Upper lobe of left lung (tissue), 6 donors: ENCODE measurements at places on chromosomes 6 and 20. TPM values are rescaled to one million over a fixed set of nuclear protein-coding genes. Genes with fewer than 3 reads are reported as not detected.

Gene RALGAPB
- 76.5 TPM for total RNA-seq

Gene BTN1A1
- total RNA-seq: not detected

Gene ZKSCAN3
- total RNA-seq: 5.4 TPM

Gene GGT7
- total RNA-seq: 12.9 TPM

Gene MROH8
- total RNA-seq: 2.1 TPM

Gene PLN
- 3.8 TPM for total RNA-seq

Gene IMPG1
- total RNA-seq: not detected

Gene TUBB2B
- 3.1 TPM for total RNA-seq

Gene TRIM31
- not detected for total RNA-seq

Gene PNPLA1
- total RNA-seq: 0.61 TPM

Gene PLG
- 0.89 TPM for total RNA-seq

Gene MEP1A
- total RNA-seq: not detected

Gene MYCT1
- 6.2 TPM for total RNA-seq

Gene SLC35F1
- 0.15 TPM for total RNA-seq

Gene TRIM15
- total RNA-seq: not detected

Gene BMP2
- total RNA-seq: 30.6 TPM

Gene IL20RA
- 8.4 TPM for total RNA-seq

DNA sequence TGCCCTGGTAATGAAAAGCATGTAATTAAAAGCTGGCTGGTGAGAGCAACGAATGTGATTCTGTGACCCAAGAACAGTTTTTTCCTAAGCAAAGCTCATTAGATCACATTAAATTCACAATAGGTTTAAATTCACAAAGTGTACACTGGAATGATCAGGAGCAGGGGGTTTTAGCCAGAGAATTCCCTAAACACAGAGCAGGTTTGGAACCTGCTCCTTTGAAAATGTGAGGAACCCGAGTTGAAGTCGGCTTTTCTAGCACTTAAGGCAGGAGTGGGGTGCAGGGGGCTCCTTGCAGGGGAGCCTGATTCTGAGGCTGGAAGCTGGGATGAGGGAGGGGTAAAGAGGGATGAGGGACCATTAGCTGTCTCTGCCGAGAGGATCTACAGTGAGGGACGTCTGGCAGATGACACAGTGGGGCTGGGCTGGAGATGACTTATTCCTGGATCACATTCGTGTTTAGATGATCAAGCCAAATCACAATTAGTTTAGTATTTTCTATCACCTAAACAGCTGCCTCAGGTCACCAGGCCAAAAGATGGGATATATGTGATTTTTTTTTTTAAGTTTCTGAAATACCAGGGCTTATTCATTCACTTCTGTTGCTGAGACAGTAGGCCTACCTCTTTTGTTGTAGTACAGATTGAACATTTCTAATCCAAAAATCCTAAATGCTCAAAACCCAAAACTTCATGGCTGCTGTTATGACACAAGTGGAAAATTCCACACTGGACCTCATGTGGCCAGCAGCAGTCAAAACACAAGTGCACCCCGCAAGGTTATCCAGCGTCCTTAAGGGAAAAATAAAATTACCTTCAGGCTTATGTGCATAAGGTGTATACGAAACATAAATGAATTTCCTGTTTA lies 93.1 kb upstream of the HIVEP1 start:
- DNase-seq: no peak

- peak; percentile 90 for DNase-seq
Observed at GRCh38 chr6:105994591-105995390, 91.3 kb upstream of the PRDM1 start.

DNA sequence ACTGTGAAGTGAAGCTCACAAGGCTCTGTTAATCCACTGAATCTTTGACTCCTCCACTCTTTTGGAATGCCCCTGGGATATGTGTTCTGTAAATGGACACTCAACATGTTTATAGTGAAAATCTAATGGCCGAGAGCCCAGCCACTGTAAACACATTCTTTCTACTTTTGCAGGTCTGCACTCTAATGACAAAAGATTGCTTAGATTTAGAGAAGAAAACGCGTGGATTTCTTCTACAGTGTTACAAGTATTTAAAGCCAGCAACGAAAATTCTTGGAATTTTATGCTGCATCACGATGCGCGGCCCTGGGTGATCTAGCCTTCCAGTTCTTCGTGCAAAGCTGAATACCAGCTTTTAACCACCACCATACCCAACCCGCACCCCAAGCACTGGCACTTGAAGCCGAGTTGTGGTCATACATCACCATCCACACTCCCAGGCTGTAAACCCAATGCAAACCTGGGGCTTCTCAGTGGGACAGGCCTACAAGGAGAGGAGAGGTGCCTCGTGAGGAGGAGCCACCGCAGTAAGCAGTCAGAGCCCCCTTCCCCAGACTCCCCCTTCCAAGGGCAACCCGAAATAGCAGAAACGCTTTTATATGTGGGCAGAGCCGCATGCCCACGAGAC lies 3.7 kb upstream of the FOXO3 start:
- DNase-seq: no peak

DNA sequence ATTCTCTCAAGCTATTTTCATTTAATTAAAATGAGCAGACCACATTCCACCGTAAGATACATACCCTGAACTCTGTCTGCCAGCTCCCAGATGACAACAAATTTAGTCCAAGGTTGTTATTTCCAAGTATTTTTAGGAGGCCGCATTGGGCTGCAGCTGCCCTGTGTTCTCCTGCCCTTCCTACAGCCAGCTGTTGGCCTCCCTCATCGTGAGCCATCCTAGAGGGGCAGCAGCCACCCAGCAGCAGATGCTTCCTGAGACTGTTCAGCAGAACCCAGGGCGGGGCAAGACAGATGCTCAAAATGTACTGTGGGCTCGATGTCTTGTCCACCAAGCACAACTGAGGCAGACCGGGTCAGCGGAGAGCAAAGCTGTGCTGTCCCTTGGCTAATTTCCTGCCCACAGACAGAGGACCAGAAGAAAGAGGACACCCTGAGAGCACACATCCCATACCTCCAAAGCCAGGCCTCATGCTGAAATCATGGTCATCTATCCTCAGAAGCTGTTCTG lies 16.4 kb downstream of the GABRR1 start:
- no peak for DNase-seq

GRCh38 chr6:14804785-14805210 lies 441.1 kb upstream of the JARID2 start:
- DNase-seq: peak; percentile 86

DNA sequence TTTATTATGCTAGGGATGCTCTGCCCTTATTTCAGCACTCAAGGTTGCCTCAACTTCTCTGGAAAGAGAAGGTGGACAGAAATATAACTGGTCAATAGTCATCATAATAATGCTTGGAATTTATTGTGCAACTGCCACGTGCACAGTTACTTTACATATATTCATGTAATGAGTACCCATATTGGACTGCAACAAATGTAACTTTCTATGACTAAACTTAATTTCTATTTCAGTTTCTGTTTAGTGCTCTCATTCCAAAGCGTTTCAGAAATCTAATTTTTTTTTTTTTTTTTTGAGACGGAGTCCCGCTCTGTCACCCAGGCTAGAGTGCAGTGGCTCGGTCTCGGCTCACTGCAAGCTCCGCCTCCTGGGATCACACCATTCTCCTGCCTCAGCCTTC lies 28.3 kb upstream of the CD83 start:
- no peak for DNase-seq

DNA sequence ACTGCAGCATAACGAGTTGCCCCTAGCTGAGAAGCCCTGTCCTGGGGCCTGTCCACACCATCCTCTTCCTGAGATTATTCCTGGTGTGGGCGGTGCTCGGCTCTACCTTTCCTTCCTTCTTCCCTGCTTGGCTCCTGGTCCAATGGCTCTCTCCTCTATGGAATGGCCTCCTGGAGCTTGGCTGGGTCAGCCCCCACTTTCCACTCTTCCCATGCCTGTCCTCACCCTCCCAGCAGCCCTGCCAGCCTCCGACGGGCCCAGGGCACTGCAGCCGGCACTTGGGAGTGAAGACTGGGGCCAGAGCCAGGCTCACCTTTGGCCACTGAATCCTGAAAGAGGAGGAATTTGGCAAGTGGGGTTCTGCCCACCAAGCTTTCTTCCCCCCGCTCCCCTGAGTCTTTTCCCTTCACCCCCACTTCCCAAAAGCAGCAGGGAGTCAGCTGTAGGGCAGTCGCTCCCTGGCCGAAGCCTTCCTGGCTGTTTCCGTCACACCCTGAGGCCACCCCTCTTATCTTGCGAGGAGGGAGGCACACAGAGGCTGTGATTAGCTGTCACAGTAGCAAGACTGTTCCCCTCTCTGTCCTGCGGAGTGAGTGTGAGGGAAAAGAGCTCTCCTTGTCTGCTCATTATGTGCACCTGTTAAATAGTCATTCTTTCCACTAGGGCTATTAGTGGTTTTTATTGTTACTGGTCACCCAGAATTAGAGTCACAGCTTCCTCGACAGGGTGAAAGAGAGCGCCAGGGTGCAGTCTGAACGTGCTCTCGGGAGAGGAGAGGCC lies 6.3 kb upstream of the CDSN start:
- no peak for DNase-seq

GRCh38 chr6:140806431-140806830 lies 1326.3 kb upstream of the GJE1 start:
- DNase-seq: no peak

DNA sequence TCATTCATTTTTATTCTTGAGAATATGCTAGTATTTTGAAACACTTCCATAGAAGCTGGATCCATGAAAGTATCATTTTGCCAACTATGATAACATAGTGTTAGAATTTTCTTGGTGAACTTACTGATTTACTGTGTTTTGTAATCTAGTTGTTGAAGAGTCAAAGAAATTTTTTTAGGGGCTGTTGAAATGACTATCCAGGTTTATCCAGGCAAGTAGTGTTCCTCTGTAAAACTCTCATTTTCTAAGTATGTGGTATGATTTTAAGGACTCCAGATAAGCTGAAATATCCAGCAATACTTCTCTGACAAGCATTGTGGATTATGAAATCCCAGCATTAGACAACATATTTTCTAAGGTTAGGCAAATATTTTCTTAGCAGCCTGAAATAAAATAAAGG lies 95.9 kb downstream of the GRIK2 start:
- no peak for DNase-seq

- no peak for DNase-seq
Observed at GRCh38 chr6:163417595-163417994, 3.1 kb downstream of the QKI start.

GRCh38 chr20:22762576-22763256 lies 178.3 kb upstream of the FOXA2 start:
- peak; percentile 44 for DNase-seq

DNA sequence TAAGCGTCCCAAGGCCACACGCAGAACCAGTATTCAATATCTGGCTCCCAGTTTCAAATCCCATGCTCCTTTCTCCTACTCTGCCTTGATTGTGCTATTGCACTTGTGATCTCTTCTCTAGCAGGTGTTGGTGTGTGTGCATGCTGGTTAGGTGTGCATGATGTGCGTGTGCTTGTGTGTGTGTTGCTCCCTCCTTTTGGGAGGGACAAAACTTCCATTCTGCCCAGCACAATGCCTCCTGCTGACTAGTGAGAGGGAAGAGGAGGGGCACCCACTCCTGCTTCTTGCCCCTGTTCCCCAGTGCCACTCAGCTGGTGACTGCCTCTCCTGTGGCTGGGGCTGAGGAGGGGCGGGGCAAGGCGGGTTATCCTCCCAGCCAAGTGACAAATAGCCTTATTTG lies 19.7 kb downstream of the CD40 start:
- no peak for DNase-seq

DNA sequence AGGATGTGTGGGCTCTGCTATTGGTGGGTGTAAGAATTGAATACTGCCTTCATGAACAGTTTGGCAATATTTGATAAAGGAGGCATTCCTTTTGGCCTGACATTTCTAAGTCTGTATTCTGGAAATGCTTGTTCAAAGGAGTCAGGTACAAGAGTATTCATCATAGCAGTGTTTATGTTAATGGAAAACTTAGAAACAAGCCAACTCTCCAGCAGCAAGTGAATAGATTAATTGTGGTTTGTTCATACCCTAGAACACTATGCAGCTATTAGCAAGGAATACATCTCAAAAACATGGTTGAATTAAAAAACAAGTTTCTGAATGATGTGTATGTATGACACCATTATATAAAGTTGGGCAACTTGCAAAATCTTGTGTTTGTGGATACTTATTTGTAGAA lies 195.8 kb downstream of the ZFAND3 start:
- DNase-seq: no peak

- no peak for DNase-seq
Observed at GRCh38 chr6:28943223-28943556, 19.4 kb upstream of the TRIM27 start.

GRCh38 chr6:160132776-160133338 lies 11.2 kb downstream of the SLC22A1 start:
- DNase-seq: peak; percentile 37

DNA sequence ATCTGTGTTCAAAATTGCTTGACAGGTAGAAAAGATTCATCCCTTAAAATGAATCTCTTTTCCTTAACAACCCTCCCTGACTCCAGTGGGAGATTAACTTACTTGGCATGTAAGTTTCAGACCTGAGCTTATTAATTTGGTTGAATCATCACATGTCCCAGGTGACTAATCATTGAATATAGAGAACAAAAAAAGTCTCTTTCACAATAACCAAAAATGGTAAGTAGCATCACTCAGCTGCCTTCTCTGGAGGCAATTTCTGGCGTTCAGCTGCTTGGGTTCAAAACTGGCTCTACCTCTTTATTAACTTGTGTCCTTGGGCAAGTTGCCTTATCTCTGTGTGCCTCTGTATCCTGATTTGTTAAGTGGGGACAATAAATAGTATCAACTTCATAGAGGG lies 2.9 kb downstream of the C6orf141 start:
- no peak for DNase-seq

- DNase-seq: no peak
Observed at GRCh38 chr6:10550764-10551163, 29.6 kb downstream of the GCNT2 start.

DNA sequence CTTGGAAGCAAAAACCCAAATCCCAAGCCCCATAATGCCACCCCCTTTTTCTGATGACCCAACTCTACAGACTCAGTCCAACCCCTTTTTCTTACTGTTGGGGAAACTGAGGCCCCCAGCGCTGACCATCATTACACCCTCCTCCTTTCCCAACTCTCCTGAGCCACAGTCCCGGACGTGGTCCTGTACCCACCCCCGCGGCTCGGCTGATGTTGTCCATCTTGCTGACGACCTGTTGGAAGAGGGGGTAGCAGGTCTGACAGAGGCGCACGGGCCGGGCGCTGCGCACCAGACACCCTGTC lies 533 bp downstream of the OSTM1 start:
- no peak for DNase-seq

DNA sequence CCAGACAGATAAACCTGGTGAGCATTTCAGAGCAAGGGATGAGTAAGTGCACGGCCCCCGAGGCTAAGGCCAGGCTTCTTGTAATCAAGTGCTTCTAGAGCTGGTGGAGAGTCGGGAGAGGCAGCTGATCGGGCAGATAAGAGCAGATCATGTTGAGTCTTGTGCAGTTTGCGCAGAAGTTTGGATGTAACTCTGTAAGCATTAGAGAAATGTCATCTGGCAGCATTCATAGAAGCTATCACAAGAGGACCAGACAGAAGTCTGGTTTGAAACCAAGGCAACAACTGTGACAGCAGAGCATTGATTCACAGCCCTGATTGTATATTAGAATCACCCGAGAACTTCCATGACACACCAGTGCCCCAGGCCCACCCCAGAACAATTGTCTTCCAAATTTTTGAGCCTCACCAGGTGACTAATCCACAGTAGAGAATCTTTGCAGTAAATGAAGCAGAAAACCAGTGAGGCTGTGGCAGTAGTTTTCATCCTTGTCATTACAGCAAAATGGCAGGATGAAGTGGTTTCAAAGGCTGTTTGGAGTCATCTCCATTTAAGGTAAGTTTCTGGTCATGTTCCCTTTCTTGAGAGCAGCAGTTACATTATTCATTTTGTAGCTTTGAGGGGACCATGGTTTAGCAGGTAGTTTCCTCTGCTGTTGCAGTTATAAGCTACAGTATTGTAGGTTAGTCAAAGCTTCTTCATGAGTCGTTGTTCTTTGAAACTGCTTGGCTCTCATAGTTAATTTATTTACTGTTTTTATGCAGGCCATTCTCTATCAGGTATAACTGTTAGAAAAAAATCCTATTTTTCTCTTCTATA lies 84.1 kb downstream of the RNF217 start:
- no peak for DNase-seq
